ENCODE measurements at places on chromosomes 3 and 15.

GRCh38 chr15:40917585-40917984 is 11.6 kb upstream of the DLL4 start:
- DNase-seq: no peak

- no peak for DNase-seq
Measured at GRCh38 chr15:70636540-70637165, 126.7 kb downstream of the UACA start.

DNA sequence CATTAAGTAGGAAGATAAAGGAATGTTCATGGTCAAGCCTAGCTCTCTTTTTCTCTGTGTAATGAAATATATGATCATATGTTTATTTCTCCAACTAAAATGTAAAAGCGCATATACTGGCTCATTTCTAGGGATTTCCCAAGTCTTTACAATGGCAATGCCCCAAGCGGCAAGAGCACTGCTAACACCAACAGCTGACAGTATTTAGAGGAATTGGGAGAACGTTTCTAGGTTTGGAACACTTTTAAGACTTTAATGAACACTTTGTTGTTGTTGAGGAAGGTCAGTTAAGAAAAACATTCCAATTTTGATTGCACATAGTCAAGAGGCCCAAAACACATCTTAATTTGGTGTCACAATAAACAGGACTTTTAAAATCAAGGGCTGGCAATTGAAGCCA is 132.7 kb downstream of the ATP8B4 start:
- no peak for DNase-seq

GRCh38 chr3:171753665-171754408 is 56.4 kb downstream of the PLD1 start:
- DNase-seq: no peak

GRCh38 chr3:188174317-188175044 is 20.5 kb downstream of the LPP start:
- no peak for DNase-seq

DNA sequence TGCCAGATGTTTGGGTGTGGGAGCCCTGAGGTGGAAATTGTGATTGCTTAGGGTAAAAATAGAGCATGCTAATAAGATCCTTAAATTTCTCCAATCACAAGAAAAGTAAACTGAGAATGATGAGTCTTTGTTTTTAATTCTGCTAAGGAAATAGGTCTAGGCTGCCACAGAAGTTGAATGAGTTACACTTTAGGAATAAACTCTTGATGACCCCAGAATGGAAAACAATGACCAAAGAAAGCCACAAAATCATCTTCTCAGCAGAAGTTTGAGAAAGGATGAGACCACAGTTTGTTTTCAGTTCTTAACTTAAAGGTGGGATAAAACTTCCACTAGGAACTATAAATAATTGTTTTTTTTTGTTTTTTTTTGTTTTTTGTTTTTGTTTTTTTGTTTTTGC is 164.6 kb upstream of the BCL6 start:
- no peak for DNase-seq

DNA sequence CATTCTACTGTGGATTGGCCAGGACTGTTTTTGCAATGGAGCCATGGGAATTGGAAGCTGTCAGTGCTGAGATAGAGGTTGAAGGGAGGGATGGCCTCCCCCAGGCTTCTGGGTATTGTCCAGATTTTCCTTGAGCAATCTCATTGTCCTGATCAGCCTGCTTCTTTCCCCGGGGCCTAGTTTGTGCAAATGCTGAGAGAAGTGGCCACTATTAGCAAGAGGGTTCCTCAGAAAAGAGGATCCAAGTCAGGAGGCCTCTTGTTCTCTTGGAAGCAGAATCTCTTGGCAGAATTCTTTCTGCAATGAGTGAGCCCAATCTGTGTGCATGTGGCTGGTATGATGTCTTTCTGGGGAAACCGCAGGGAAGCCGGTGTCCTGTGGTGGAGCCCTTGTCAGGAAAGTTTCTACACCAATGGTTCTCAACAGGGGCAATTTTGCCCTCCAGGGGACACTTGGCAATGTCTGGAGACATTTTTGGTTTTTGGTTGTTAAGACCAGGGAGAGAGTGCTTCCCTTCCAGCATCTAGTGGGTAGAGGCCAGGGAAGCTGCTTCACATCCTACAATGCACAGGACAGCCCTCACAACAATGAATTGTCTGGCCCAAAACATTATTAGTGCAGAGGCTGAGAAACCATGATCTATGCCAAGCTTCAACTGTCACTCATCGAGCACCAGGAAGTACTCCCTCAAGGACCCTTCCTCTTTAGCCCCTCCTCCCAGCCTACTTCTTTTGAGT is 2.0 kb downstream of the LIPC start:
- DNase-seq: no peak

GRCh38 chr3:29324180-29324651 is 43.3 kb downstream of the RBMS3 start:
- no peak for DNase-seq

DNA sequence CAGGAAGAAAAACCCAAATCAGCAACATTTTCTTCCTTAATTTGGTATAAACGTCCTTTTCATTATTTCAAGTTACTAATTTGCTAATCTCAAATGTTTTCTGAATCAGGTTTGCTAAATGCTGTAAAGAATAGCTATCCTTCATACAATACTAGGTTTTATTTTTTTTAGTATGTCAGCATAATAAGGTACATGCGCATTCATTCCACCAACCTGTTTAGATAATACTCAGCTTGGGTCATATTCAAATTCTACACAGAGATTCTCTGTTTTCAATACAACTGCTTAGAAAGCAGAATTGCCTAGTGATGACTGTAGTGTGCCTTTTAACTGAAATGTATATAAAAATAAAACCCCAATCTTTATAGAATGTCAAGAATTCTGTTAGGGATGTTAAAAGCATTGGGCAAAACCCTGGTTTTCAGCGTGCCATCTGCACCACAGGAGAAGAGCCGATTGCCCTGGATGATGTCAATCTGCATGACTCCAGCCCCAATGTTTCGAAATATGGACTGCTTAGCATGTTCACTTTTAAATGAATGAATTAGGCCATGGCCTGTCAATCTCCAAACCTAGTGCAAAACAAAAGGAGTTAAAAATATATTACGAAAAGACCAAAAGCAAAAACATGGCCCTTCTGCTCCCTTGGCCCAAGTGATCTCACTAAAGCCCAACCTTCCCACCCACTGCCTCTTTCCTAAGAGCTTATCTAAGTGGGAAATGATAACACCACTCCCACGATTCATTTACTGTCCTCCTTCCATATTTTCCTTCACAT is 107.4 kb downstream of the GLDN start:
- DNase-seq: no peak
